ENCODE measurements at places on chromosomes 2 and 18.

DNA sequence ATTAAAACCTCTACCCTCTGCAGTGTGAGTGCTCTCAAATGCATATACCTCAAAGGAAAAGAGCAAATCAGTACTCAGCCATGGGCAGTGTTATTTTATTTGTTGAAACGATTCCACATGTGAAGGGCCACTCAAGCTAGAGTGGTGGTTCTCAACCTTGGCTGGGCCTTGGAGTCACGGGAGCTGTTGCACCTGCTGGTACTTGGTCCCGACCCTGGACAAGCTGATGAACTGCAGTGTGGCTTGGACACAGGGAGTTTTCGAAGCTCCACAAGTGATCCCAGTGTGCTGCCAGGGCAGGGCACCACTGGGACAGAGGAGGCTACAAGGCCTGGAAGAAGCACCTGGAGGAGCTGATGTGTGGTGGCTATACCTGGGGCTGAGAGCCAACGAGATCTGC lies 19.7 kb downstream of the GNLY start:
- DNase-seq: no peak

GRCh38 chr2:9286554-9287399 lies 80.2 kb downstream of the ASAP2 start:
- no peak for DNase-seq

GRCh38 chr2:106789185-106789584 lies 96.8 kb downstream of the ST6GAL2 start:
- no peak for DNase-seq

DNA sequence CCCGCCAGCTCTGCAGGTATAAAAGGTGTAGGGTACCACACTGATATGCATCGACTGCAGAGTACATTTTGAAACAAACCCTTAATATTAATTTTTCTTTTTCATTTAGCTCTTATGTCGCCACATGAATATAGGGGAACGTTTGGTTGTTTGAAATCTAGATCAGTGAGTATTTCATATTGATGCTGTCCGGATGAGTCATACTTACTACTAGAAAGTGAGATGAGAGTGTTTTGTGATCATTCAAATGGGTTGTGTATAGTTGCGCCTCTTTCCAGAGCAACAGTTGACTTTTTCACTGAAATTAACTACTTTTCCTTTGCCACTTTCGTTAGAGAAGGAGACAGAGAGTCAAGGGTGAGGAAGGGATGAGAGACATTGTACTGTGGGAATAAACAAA lies 24.6 kb downstream of the NPAS2 start:
- no peak for DNase-seq

DNA sequence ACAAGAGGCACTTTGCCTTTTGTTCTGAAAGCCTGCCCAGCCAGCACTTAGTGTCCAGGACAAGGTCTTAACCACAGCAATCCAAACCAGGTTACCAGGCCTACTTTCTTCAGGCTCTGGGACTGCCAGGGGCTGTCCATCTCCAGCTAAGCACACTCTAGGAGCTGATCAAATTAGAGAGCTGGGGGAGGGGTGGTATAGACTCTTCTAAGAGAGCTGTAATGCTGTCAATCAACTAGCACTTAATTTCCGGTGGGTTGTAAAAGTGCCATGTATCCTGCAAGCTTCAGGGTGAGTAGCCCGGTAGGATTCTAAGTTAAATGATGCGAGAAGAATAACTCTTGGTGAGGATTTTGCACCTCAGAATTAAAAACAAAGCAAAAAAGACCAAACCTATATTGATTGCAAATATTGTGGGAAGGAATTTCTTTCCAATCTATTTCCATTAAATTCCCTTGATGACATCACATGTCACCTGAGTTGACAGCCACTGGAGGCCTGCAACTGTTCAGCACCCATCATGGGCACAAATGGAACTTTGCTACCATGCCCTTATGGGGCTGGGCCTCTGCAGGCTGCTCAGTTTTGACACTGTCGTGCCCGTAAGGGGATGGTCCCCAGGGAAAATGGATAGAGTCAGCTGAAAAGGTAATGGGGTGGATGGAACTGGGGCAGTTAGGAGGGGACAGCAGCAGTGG lies 8.7 kb upstream of the COX7A2L start:
- DNase-seq: no peak

GRCh38 chr2:154403242-154403790 lies 295.2 kb upstream of the KCNJ3 start:
- no peak for DNase-seq

All from effector CD8-positive, alpha-beta T cell (primary cell).